NAMALWA (cell line): ENCODE measurements at places on chromosomes 6 and 20.

- no peak for DNase-seq
Observed at GRCh38 chr6:100464903-100465700, at the start of gene SIM1. Gene SIM1 (minus strand): TSS chr6:100464921. CDS start chr6:100463468, 1,453 bp downstream.

DNA sequence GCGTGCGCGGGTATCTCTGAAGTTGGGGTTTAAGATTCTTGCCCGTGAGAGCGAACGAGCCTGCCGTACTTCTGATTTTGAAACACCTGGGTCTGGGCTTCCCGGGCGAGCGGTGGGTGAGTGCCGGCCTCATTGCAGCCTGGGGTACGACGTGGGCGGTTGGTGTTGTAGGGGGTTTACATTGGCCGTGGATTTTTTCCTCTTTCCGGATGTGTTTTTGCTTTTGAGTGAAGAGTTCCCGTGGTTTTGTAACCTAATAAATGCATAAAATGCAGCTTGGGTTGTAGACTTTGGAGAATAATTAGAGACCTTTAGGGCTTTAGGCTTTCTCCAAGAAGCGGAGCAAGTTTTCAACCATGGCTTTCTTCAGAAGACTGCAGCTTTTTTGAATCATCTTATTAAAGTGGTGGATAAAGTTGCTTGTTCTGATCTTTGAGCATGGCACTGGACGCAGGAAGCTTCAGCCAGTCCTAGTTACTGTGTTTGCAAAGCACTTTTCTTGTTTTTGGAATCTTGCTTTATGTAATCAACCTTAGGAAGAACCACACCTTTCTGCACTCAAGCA lies 314 bp downstream of the FARS2 start:
- DNase-seq = no peak

DNA sequence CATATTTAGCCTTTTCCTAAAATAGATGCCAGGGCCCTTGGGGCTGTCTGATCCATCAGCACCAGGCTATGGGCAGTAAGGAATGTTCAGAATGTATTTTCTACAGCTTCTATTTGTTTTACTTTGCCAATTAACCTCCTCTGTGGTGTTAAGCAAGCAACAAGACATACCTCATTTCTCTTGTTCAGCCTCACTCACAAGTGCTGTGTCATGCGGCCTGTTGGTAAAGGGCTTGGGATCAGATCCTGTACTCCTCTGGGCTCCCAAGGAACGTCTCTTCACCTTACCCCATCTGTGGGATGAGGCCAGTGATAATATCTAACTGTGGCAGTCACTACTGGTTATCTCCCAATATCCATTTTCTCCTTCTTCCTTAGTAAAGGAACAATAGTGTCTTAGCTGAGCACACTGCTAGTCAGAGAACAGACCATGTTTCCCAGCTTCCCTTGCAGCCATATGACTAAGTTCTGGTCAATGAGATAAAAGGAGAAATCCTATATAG lies 7.0 kb upstream of the DSTN start:
- DNase-seq = no peak

- DNase-seq = no peak
Observed at GRCh38 chr20:10720565-10720964, 46.8 kb upstream of the JAG1 start.

DNA sequence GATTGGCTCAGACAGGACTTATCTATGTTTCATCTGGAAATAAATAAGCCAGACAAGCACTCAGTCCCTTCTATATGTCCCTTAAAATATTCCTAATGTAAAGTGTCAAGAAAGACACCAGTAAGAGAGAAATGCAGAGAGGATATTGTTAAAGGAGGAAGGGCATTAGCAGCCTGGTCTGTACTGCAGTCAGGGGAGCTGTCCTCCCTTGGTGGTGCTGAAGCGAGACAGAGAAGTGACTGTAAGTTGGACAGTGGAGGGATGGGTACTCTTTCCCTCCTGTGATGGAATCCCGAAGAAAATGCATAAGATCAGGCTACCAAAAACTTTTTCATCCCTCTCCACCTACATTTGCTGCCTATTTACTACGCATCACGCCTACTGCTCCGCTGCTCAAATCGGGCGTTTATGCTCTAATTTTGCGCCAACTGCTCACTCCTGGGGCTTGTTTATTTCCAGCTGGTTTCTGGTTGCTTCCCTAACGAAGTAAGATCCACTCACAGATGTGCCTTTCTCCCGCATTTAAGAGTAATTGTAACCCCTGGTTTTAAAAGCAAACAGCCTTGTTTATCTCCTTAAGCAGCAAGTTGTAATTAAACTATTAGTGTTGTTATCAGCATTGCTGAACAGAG lies 35.2 kb downstream of the PHACTR1 start:
- peak; percentile 58 for DNase-seq

GRCh38 chr6:153832543-153832942 lies 206.5 kb upstream of the OPRM1 start:
- no peak for DNase-seq

- DNase-seq = peak; percentile 80
Observed at GRCh38 chr6:33425668-33426577, 6.1 kb downstream of the SYNGAP1 start.

- DNase-seq = no peak
Observed at GRCh38 chr6:112710710-112711109, 363.6 kb downstream of the RFPL4B start.

DNA sequence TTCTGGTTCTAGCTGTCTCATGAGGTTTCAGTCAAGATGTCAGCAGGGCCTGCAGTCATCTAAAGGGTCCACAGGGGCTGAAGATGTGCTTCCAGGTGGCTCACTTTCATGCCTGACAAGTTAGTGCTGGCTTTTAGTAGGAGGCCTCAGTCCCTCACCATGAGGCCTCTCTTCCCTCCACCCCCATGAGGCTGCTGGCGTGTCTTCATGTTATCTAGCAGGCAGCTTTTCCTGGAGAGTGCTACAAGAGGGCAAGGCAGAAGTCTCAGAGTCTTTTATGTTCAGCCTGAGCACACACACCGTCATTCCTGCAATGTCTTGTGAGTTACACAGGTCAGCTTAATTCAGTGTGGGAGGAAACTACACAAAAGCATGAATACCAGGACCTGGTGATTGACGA lies 769.9 kb downstream of the HDGFL1 start:
- DNase-seq = no peak

GRCh38 chr6:37202788-37203491 lies 33.0 kb downstream of the PIM1 start:
- no peak for DNase-seq

DNA sequence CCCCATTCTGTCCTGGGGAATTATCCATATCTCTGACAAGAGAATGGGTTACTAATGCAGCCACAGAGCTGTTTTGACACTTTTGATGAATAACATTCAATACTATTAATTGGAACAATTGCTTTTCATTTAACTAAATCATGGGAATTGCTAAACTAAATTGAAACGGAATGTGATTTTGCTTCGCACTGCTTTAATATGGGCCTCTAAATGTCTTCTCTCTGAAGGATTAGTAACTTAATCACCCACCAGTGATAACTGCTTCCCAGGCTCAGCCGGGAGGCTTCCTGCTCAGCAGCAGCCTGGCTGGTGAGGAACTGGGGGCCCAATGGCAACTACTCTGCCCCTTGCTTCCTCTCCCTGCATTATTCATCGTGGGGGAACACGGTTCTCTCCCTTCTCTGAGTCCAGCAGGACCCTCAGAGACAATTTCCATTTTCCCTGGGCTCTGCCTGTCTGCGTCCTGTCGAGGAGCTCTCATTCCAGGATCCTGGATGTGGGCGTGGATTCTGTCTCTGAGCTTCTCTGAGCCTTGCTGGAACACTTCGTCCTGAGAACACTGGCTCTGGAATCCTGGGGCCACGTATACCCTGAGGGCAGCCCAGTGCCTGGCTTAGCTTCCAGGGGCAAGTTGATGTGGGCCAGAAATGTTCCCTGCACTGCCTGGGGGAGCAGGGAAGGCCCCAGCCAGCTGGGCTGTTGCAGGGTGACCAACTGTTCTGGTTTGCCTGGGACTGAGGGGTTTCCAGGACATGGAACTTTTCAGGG lies 308.9 kb downstream of the DHX35 start:
- DNase-seq = no peak

GRCh38 chr20:42336576-42336975 lies 718.4 kb upstream of the CHD6 start:
- DNase-seq = no peak

- no peak for DNase-seq
Observed at GRCh38 chr6:7008451-7008988, 99.2 kb upstream of the RREB1 start.

DNA sequence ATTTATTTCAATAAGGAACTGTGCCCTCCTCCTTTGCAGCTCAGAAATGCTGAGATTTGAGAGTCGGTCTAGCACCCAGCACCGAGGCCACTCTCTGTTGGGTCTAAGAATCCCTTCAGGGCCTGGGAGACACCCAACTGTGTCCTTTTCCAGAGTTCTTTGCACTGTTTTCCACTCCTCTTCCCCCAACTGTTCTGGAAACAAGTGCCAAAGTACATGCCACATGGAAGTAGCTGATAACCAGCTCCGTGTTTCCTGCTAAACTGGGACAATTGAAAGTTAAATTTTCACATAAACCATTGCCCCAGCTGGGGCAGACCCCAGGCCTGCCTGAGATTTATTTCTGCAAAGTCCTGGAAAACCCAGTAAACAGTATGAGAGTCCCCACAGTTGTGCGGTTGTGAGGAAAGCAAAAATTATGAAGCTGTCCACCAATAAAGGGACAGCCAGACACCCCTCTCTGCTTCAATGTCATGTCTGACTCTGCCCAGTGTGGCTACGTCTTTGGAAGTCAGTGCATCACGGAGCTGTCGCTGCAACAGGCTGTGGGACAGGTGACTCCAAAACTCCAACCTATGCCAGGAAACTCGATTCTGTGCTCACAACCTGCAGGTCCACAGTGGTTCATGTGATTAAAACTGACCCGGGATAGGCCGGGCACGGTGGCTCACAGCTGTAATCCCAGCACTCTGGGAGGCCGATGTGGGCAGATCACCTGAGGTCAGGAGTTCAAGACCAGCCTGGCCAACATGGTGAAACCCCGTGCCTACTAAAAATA lies 178.0 kb upstream of the AFDN start:
- no peak for DNase-seq

DNA sequence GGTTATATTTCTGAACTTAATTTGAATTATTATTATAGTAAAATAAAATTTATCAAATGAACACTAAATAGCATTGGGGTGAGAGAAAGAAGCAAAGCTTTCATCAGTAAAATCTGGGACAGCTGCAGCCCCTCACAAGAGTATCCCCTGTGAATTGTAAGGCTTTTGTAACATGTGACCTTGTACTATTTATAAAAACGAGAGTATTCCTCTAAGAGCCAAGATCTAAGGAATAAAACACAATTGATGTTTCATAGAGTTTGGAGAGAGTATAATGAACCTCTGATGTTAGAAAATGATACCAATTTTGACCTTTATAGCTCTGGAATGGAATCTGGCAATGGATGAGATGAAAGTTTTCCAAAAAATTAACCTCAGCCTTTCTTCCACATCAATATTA lies 617.2 kb upstream of the ID4 start:
- DNase-seq = no peak

DNA sequence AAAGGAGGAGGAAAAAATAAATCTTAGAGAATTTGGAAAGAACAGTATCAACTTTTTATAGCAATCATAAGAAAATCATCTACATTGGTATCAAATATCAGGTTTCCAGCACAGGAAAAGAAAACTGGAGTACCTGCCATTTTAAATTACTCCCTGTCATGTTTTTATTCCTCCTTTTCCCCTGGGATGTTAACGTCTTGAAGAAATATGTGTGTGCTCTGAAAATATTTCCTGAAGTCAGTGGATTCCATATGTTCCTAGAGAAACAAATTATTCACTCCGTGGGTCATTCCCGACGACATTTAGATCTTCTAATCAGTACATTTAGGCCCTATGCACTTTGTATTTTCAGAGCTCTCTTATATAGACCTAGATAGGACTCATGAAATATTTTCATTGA lies 42.0 kb upstream of the RSPO3 start:
- DNase-seq = no peak

DNA sequence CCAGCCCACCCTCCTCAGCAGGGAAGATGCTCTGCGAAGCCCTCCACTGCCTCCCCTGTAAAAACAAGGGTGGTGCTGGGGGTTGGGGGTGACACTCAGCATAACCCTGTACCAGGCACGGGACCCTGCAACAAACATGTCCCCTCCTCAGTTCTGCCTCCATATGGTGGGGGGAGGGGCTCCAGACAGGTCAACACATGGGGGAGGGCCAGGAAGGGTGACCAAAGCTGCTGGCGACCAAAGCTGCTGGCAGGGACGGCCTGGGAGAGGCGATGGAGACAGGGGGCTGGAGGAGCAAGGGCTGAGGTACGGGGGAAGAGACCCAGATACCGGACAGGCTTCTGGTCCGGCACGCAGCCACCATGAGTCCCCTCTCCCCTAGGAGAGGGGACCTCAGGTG lies 123.2 kb downstream of the TAF4 start:
- DNase-seq = no peak

DNA sequence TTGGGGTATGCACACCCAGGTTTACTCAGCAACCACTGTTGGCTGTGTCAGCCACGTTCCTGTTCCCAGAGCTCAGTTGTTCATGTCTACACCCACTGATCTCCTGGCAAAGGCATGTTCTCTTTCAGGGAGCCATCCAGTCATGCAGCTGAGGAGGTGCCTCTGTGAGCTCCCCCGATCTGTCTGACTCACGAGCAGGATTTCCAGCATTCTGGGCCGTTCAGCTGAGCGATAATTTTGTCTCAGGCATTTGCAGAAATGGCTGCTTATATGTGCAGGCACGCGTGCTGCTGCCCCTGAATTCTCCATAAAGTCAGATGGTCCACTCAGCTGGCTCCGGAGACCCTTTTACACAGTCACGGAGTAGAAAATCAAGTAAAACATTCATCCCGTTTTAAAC lies 78.4 kb upstream of the IYD start:
- no peak for DNase-seq

DNA sequence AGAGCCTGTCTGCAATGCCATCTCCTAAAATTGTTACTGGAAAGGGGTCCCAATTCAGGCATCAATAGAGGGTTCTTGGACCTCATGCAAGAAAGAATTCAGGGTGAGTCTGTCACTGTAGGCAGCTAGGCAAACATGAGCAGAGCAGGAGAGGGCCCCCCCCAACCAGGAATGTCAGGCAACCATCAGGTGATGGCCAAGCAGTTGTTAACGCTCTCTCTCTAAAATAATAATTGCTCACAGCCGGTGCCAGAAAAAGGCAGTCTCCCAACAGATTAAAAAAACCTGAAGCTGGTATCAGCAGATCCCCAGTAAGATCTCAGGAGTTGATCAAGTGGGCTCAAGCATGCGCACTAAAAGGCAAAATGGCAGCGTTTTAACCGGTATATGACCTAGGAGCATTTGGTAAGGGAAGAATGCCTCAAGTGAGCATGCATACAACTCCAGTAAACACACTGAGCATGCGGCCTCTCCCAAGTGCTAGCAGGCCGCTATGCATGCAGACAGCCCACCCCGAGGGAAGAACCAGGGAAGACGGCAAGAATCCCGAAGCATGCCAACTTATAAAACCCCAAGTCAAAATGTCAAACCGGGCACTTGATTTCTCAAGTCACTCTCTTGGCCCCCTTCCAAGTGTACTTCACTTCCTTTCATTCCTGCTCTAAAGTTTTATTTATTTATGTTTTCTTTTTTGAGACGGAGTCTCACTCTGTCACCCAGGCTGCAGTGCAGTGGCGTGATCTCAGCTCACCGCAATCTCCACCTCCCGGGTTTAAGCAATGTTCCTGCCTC lies 44.0 kb upstream of the RNGTT start:
- no peak for DNase-seq

GRCh38 chr20:45392733-45393132 lies 14.6 kb upstream of the TP53TG5 start:
- DNase-seq = no peak

- DNase-seq = no peak
Observed at GRCh38 chr6:6697620-6698019, 109.1 kb downstream of the LY86 start.

- no peak for DNase-seq
Observed at GRCh38 chr6:30749554-30750378, 5.4 kb upstream of the IER3 start.
